ENCODE measurements at places on chromosomes 6 and 20. TPM values are rescaled to one million over a fixed set of nuclear protein-coding genes. Genes with fewer than 3 reads are reported as not detected.

HLA-DRB1 gene
- total RNA-seq = 15.1 TPM

ATP6V1G2 gene
- total RNA-seq = 8.8 TPM

MLN gene
- not detected for total RNA-seq

PPIL6 gene
- total RNA-seq = 4.8 TPM

TAP1 gene
- total RNA-seq = 6.2 TPM

- peak; percentile 37 for DNase-seq
Observed at GRCh38 chr20:31606804-31607639, 1.9 kb downstream of the ID1 start.

GRCh38 chr20:34538671-34539123 lies 19.8 kb upstream of the MAP1LC3A start:
- DNase-seq = peak; percentile 62

DNA sequence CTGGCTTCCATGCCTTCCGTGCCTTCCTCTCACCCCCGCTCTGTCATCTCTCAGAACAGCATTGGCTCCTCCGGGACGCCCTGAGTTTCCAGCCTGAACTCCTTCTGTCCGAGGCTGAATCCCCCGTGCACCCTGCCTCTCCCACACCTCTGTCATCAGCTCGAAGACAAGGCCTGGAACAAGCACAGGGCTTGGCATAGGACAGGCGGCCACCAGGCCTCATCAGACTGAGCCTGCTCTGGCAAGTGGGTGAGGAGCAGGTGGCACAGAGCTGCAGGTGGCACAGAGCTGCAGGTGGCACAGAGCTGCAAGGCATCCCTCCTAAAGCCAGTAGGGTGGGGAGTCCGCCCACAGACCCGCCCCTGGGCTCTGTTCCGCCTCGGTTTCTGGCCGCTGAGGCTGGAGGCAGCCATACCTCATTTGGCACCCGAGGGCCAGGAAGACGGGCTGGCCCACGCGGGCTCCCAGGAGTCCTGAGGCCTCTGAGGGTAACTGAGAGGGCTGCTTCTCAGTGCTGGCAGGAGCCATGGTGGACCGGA lies 60.2 kb downstream of the EZR start:
- no peak for DNase-seq

GRCh38 chr6:35356391-35356790 lies 14.0 kb downstream of the PPARD start:
- DNase-seq = no peak

- DNase-seq = peak; percentile 86
Observed at GRCh38 chr6:1613688-1614447, 4.2 kb downstream of the FOXC1 start.

- peak; percentile 65 for DNase-seq
Observed at GRCh38 chr20:11296951-11297350, 620.7 kb upstream of the BTBD3 start.
